ENCODE measurements at places on chromosomes 1 and 21. TPM values are rescaled to one million over a fixed set of nuclear protein-coding genes. Genes with fewer than 3 reads are reported as not detected.

DNA sequence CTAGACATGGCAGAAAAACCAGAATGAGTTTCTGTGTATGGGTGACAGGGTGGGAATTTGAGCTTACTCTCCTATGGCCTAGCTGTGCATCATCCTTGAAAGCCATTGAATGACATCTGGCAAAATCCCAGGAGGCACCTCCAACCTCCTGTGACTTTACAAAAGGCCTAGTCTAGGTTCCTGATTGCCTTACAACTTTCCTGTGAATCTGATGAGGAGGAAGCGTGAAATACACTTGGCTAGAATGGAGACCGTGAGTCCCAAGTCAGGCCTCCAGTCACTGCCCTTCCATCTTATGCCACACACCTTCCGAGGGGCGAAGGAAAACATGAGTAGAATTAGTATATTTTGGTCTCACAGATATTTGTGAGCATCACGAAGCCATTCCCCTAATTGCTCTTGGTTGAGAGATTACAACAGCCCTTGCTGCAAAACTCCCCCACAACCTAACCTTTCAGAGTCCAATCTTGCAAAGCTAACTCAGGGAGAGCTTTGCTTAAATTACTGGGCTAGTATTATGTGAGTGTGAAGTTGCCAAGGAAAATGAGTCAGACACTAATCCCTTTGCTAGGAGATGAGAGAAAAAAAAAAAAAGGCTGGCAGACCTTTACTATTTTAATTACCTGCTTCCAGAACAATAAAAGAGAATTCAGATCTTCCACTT is 36.3 kb upstream of the PAXBP1 start:
- no peak for DNase-seq

DNA sequence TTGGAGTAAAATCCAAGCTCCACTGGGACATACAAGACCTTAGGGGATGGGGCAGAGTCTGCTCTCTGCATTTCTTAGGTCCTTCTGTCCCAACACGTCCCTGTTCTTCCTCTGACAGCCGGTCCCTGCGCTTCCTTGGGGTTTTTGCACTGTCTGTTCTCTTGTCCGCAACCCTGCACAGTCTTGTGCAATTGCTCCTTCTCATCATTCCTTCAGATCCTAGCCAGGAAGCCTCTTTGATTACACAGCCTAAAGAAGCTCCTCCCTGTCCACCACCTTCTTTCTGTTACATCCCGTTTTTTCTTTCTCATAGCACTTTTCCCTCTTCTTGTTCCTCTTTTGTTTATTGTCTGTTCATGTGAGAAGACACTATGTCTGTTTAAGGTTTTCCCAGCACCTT is 19.9 kb downstream of the ACOT11 start:
- no peak for DNase-seq

DNA sequence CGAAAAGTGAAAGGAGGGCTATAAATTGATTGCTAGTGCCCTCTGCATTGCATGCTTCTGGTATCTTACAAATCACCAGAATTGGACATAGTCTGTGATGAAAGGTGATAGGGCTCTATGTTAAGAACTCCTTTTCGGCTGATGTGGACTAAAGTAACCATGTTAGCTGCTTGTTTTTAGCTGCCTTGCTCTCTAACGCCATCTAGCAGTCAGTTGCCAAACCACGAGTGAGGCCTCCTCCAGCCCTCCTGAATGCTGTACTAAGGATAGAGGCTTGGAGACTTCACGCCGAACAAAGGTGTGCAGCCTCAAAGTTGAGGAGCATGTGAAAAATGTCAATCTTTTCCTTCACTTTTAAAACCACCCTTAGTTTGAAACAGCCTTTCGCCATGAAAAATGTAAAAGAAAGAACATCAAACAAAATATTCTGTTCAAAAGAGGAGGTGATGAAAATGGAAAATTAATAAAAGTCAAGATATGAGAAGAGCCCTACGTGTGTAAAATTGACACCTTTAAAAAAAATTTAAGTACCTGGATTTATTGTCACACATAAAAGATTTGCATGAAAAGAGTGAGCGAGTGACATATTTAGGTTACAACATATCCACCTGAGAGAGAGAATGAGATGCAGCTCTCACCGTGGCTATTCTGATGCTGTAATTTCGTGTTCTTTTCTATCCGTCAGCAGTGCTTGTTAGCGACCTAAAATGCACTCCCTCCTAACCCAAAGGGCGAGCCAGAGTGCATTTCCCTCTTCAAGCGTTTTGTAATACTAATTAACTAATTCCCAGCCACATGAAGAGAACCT is 8.1 kb downstream of the LRRC53 start:
- DNase-seq = peak; percentile 64

GRCh38 chr1:205015241-205015640 is 27.8 kb upstream of the CNTN2 start:
- DNase-seq = no peak

- DNase-seq = no peak
Measured at GRCh38 chr21:37412603-37413360, 46.2 kb downstream of the DYRK1A start.

DNA sequence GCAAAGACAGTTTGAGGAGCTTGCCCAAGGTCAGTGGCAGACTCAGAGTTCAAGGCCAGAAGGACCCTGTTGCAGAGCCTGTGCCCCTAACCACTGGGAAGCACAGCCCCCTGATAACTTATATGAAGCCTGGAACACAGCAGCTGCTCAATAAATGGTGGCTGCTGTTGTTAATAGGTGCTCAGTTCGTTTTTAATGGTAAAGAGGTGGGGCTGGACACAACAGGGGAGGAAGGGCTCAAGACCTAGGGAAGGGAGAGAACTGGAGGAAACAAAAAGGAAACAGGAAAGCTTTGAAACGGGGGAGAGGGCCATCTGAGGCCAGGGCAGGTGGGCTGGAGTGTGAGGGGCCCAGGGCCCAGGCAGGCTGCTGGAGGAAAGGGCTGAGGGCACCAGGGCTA is 125.4 kb downstream of the LACTBL1 start:
- no peak for DNase-seq

DNA sequence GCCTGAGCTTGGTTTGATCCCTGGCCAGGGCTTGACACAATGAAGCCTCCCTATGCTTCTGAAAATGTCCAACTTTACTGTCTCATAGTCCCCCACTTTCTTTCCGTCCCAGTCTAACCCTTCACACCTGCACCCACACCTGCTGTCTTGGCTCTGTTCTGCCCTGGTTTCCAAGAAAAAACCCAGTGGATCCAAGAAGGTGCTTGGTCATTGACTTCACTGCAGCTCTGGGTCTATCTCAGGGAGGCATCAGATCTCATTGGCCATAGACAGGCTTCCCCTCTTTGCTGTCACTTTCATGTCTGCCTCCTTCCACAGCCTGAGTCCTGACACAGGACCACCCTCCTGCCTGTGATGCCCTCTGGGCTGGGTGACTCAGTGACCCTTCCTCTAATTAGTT is 37.8 kb upstream of the ETV3 start:
- no peak for DNase-seq

Gene SLC44A5
- 16.4 TPM for polyA plus RNA-seq

Gene TNFAIP8L2
- 1.6 TPM for polyA plus RNA-seq

Gene ADGRB2
- polyA plus RNA-seq = 12.1 TPM

Gene SYT2
- 2.7 TPM for polyA plus RNA-seq

Measured in left kidney (tissue), 8 donors.